ENCODE measurements at places on chromosomes 4 and X.
A peak's percentile ranks its signal among the peaks of the same experiment; 100 is the strongest.

DNA sequence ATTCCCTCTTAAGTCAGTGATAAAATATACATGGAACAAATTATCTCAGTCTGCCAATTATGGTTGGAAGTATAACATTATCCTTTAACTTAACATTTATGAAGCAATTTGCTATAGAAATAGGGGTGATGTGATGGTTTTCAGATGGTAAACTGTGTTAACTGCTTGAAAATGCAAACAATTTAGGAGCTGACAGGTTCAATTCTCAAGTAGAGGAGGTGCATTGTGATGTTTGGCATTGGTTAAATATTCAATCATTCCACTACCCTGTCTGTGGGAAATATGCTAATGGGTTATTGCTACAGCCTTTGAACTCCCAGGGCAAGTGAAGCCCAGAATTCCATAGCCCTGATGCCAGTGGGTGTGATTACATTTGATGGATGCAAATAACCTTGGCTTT, 243.4 kb upstream of the GK2 start:
- DNase-seq: no peak

GRCh38 chrX:53317365-53318069, 36.1 kb upstream of the IQSEC2 start:
- DNase-seq: peak; percentile 52

DNA sequence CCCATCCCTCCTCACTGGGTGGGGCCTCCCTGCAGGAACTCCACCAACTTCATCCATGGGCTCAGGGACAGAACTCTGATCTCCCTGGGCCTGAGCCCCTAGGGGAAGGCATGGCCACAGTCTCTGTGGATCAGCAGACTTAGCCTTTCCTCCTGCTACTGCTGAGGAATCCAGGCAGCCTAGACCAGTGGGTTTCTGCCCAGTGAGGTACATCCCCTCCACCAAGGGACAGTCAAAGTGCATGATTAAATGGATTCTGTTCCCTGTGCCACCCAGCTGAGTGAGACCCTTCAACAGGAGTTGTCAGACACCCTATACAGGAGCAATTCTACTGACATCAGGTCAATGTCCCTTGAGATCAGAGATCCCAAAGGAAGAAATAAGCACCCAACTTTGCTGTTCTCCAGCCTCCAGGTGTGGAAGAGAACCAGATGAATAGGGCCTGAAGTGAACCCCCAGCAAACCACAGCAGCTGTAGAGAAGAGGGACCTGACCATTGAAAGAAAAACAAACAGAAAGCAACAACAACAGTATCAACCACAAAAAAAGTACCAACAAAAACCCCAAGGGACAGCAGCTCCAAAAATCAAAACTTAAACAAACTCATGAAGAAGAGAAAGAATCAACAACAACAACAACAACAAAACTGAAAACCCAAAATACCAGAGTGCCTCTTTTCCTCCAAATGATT, 84.8 kb downstream of the CHIC1 start:
- no peak for DNase-seq

GRCh38 chr4:76823495-76823894, 74.4 kb downstream of the SOWAHB start:
- DNase-seq: no peak

GRCh38 chrX:13828392-13828791, 11.5 kb upstream of the GPM6B start:
- no peak for DNase-seq

DNA sequence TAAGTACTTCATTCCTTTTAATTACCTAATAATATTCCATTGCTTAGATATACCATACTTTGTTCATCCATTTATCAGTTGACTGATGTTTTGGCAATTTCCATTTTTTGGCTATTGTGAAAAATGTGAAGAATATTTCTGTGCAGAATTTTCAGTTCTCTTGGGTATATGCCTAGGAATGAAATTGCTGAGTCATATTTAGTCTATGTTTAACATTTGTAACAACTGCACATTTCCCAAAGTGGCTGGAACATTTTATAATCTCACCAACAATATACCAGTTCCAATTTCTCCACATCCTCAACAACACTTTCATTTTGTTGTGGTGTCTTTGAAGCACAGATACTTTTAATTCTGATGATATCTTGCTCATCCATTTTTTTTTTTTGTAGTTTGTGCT, 215.5 kb downstream of the PDGFC start:
- DNase-seq: no peak

DNA sequence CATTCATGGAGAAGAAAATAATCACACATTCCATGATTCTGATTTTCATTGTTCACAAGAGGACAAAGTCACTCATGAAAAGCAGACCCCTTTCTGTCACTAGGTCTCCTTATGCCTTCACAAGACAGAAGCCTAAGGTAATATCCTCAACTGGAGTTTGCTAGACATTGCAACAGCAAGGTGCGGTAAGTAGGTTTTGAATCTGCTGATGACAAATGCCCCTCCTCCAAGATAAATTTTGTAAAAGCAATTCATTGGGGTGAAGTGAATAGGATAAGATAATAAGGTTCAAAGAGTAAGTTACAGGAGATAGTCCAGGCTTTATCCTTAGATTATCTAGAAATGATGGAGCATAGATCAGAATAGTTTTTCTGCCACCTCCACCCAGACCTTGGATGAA, 16.1 kb upstream of the CYP2U1 start:
- no peak for DNase-seq

DNA sequence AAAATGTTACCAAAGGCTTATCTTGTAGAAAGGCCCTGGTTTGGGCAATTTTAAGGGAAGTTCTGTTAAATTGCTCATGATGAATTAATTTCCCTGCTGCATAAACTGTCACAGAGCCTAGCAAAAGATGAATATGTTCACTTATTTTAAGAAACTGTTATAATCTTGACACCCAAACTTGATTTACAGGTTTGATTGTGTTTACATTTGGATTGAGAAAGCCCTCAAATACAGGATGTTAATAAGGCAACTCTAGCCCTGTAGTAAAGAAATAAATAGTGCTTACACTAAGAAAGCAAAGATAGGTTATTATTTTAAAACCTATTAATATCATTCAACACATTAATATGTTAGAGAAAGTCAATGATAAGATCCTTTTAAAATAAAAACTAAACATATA, 18.3 kb downstream of the GYG2 start:
- DNase-seq: no peak

- DNase-seq: no peak
Measured at GRCh38 chr4:171676555-171677215, 136.5 kb upstream of the GALNTL6 start.

GRCh38 chr4:153154007-153154975, 50.0 kb upstream of the TRIM2 start:
- DNase-seq: peak; percentile 79

GRCh38 chr4:72112514-72113156, 80.8 kb downstream of the NPFFR2 start:
- no peak for DNase-seq

DNA sequence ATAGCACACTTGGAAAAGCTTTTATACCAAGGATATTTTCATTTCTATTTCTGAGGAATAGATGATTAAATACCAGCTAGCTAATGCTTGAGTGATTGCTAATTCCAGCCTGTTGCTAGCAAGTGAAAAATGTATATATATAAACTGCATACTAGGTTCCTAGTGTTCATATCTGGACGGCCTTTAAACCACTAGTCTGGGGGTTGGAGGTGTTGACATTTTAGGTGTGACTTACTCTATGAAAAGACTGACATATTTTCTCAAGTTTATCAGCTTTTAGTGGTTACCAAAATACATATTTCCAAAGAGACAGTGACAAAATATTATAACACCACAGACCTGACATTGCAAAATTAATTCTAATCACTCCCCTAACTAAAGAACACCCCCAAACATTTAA, 44.7 kb downstream of the MTMR8 start:
- DNase-seq: no peak

- DNase-seq: no peak
Measured at GRCh38 chr4:25905371-25905770, 8.6 kb upstream of the SMIM20 start.

- no peak for DNase-seq
Measured at GRCh38 chr4:27429364-27429871, 568.8 kb downstream of the STIM2 start.

GRCh38 chr4:22635692-22636091, 57.0 kb upstream of the GBA3 start:
- DNase-seq: no peak

GRCh38 chr4:10007793-10008608, 13.3 kb downstream of the SLC2A9 start:
- no peak for DNase-seq

- peak; percentile 10 for DNase-seq
Measured at GRCh38 chr4:40918330-40918729, 168.6 kb downstream of the NSUN7 start.

GRCh38 chrX:154000051-154000450, 19.7 kb downstream of the IRAK1 start:
- no peak for DNase-seq

GRCh38 chrX:130555757-130556156, 154.0 kb downstream of the RBMX2 start:
- DNase-seq: no peak

DNA sequence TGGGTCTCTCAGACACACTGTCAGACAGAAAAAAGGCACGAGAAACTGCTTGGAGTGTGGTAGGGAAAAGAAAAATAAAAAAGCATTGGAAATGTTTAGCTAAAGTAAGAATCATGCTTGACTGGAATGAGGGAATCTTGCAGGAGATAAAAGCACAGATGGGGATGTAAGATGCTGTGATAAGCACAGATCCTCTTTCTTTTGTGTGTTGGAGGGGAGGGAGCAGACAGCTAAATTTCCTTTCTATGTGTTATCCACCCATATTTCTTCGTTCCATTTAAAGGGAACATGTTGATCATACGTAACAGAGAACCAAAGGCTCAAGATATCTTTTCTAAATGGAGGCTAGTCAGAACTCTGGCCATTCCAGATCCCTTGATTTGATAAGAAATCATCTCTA, 614.0 kb upstream of the LCORL start:
- DNase-seq: no peak

GRCh38 chr4:137156054-137156453, 376.2 kb downstream of the PCDH18 start:
- DNase-seq: no peak

Measured in CD14-positive monocyte (primary cell).